ENCODE measurements at places on chromosomes 1 and 21.

GRCh38 chr1:38187552-38187951, 141.0 kb upstream of the POU3F1 start:
- DNase-seq = no peak

DNA sequence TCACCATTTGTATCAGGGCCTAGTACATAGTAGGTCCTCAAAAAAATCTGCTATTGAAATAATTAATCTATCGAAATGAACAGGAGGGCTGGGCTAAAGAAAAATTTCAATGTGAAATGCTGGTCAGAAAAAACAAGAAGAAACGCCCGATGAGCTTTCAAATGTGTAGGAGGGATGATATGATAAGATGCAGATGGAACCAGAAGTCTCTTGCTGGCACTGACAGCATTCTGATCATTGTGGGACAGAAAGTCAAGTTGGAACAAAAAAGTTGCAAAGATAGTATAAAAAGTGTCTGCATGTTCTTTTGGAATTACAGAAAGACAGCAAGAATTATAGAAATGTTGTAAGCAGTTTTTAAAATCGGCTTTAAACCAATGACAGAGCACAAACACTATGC, 11.1 kb downstream of the G0S2 start:
- no peak for DNase-seq

DNA sequence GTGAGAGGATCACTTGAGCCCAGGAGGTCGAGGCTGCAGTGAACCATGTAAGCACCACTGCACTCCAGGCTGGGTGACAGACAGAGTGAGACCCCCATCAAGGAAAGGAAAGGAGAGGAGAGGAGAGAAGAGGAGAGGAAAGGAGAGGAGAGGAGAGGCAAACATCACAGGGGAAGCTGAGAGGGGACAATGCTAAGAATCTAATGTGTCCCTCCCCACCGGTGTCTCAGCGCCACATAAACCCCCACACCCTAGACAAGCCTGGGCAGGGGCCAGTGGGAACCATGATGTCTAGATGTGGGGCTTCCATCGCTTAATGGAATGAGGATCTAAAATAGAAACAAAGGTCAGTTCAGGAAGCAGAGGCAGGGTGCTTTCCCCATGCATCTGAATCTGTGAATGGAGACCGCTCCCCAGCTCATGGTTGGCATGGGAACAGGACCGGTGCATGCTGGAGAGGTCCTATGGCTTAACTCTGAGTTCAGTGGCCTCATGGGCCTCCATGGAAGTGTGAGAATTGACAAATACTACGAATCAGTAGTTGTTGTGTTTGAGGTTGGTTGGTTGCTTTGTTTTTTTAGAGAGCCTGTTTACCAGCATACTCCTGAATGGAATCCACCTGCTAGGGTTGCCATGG, 16.3 kb upstream of the LAPTM5 start:
- no peak for DNase-seq

DNA sequence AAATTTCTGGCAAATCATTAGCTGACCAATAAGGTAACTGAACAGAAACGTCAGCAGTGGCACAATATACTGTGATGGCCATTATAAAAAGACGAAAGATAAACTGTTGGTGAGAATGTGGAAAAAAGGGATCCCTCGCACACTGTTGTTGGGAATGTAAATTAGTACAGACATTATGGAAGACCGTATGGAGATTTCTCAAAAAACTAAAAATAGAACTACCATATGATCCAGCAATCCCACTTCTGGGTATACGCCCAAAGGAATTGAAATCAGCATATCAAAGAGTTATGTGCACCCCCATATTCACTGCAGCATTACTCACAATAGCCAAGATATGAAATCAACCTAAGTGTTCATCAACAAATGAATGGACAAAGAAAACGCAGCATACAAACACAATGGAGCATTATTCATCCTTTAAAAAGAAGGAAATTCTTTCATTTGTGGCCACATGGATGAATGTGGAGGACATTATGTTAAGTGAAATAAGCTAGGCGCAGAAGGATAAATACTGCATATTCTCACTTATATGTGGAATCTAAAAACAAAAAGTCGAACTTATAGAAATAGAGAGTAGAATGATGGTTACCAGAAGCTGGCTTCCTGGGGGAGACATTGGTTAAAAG, 257.7 kb downstream of the RHOU start:
- DNase-seq = no peak

- no peak for DNase-seq
Observed at GRCh38 chr1:150076066-150076465, 8.5 kb downstream of the VPS45 start.

DNA sequence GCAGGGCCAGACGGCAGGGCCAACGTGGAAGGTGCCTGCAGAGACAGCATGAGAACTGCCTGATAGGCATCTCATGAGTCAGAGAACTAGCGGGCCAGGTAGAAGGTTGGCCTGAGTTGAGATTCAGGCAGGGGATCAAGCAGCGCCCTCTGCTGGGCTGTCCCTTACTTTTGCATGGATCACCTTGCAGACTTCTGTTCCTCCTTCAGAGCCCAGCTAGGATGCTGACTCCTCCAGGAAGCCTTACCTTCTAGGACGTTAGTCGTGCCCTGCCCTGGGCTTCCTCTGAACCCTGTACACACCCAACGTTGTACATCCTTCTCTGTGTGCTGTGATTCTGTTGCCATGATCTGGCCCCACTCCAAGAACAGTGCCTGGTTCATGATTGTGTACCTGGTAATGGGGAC, 231.3 kb upstream of the VAMP3 start:
- no peak for DNase-seq

DNA sequence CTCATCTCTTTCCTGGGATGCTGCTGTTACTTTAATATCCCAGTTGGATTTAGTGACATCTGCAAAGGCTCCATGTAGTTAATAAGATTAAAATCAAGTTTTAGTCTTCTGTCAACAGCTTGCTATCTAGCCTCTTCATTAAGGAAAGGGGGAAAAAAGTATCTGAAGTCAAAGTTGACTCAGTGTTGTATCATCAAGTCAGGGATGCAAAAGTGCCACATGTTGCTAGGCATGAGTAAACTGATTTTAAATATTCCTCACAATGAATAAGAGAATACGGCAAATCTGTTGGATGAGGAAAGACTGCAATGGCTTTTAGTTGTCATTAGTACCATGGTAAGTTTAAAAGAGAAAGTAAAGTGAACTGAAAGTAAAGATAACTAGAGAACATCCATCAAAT, 383.2 kb upstream of the ZRANB2 start:
- DNase-seq = no peak

GRCh38 chr1:71054281-71054731, 6.7 kb upstream of the PTGER3 start:
- no peak for DNase-seq

GRCh38 chr1:96487971-96488370, 233.6 kb upstream of the PTBP2 start:
- DNase-seq = no peak

- no peak for DNase-seq
Observed at GRCh38 chr1:39933956-39934941, 20.7 kb upstream of the MFSD2A start.
